ENCODE measurements at places on chromosomes 1 and 21.

DNA sequence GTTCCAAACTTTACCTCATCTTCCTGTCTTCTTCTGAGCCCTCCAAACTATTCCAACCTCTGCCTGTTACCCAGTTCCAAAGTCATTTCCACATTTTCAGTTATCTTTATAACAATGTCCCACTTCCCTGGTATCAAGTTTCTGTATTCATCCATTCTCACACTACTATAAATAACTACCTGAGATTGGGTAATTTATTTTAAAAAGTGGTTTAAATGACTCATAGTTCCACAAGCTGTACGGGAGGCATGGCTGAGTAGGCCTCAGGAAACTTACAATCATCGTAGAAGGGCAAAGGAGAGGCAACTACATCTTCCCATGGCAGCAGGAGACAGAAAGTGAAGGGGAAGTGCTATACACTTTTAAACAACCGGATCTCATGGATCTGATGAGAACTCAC, 428.5 kb upstream of the RGS18 start:
- DNase-seq, result no peak

- DNase-seq, result no peak
These were observed 97.0 kb upstream of the DPH5 start for GRCh38 chr1:101122452-101123166.

DNA sequence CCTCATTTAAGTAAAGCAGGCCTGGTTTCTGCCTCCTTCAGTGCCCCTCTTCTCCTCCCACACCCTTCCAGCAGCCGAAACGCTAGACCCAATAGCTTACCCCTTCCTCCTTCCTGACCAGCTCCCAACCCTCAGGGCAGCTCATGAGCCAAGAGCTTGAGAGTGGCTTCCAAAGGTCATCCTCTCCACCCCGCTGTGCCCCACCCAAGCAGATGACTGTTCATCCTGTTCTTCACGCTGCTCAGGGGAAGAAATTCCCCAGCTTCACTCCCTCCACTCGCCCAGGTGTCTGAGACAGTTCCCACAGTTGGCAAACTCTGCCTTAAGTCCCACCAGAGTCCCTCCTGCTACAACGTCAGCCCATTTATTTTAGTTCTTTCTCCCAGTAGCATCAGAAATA, 23.4 kb downstream of the ARHGEF19 start:
- DNase-seq, result no peak

GRCh38 chr1:64469977-64470664, at the start of gene CACHD1:
TSS of gene CACHD1 (plus strand) at chr1:64470129. CDS start at chr1:64470745, 616 bp downstream.
- DNase-seq, result peak; percentile 17

DNA sequence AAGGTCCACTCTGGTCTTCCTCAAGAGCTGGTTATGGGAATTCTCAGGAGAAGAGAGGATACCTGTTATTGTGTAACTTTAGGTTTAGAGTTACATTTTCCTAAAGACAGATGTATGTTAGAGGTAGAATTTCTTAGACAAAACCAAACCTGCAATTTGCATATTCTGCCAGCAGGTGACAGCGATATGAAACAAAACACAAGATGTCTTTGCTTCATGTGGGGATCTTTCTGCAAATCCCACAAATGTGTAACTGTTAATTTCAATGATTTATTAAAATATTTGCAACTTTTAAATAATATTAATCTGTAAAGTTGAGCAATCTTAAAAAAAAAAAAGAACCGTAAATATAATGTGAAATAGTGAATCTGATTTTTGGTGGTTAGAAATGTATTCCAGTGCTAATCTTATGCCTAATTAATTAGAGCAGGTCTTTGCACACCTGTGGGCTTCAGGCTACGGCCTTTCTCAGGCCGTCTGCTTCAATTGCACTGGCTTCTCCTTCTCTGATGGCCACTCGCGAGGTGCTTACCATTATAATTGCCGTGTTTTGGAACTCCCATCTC, 33.4 kb downstream of the FAM78B start:
- no peak for DNase-seq

DNA sequence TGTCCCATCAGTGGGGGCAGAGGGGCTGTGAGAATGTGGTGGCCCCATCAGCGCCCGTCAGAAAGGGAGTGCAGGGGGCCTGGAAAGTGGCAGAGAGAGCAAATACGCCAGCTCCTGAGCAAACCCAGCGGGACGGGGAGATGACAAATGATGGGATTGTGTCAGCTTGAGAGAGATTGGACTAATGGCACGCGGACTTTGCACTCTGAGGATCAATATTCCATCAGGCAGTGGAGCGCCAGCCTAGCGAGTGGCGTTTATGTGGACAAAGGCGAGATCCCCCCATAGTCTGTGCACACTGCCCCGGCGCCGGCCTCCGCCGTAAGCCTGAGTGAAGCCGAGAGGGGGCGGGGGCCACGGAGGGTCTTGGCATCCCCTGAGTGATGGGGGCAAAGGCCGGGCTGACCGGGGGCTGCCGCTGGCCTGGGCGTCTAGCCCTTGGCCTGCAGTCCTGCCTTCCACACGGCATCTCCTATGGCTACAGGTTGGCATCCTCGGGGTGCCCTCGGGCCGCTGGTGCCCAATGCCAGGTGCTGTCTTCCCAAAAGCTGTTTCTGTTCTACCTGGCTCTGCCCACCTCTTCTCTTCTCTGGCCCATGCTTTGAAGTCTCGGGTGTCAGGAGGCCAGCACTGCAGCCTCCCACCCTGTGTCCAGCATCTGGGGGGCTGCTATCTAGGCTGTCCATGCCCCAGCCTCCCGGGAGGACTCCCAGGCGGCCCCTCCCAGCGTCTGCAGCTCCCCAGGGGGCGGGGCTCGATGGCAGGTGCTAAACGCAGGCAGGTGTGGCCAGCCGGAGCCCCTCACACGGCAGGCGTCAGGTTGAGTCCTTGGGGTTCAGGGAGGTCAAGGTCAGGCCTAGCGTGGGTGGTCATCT, 46.5 kb downstream of the PRDM16 start:
- DNase-seq, result no peak

GRCh38 chr1:219805191-219805590, 123.2 kb downstream of the SLC30A10 start:
- DNase-seq, result no peak

- DNase-seq, result no peak
These were observed 50.9 kb upstream of the AK4 start for GRCh38 chr1:65097076-65097475.

DNA sequence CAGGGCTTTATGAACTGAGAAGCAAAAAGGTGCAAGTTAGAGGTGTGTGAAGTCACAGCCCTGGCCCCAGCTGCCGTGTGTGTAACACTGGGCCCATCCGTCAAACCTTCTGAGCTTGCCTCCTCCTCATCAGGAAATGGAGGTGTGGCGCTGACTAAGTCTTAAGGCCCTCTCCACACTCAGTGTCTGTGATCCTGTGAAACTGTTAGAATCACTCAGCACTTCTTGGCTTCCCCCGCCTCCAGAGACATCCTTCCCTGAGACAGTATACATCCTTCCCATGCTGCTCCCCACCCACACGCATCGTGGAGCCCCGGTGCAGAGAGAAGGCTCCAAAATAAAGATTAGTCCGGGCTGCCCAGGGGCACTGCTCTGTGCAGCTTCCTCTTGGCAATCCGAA, 33.3 kb downstream of the LRP8 start:
- peak; percentile 9 for DNase-seq

- DNase-seq, result no peak
These were observed 66.8 kb downstream of the LUZP1 start for GRCh38 chr1:23101887-23102286.

GRCh38 chr1:82220754-82221153, 420.0 kb downstream of the ADGRL2 start:
- no peak for DNase-seq

- DNase-seq, result no peak
These were observed 7.3 kb downstream of the BOLA1 start for GRCh38 chr1:149906570-149907075.

GRCh38 chr1:15353839-15354579, 55.7 kb upstream of the EFHD2 start:
- DNase-seq, result no peak

GRCh38 chr1:209895709-209896108, 42.3 kb upstream of the SYT14 start:
- DNase-seq, result no peak

DNA sequence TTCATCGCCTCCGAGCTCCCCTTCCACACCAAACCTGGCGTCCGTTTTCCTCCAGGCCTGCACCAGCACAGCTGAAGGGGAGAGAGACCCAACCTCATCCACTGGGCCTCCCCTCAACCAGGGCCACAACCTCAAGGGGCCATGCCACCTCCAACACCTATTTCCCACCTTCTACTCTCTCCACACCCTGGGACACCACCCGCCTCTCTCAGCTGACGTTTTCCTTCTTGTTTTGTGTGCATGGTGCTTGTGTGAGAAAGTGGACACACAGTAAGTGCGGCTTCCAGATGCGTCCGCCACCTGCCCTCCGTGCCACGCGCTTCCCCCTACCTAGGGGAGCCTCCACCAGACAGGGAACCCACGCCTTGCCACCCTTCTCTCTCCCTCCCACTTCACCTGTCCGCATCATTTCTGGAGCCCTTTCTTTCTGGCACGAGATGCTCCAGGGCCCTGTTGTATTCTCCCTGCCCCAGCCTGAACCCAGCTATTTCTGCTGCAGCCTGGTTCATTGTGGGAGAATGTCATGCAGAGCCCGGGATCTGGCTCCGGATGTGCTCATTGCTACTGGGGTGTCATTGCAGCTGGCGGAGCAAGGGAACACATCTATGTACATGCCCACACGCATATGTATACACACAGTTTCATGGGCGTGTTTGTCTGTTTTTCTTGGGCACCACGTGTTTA, 1.3 kb upstream of the GNB1 start:
- DNase-seq, result no peak

DNA sequence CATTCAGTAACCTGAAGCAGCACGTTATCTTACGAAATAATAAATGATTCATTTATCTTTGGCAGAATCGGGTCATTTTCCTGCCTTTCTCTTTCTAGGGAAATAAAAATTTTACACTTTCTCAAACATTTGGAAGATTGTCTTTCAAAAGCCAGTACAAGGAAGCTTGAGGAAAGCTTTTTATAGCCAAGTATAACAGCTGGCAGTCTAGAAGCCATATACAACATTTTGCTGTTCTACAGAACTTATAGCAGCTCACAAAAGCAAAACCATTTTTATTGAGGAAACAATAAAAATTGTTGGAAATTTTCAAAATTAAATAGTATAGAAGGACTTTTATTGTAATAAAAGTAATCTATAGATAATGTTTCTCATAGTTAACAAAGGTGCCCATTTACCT, 448.6 kb downstream of the SMYD3 start:
- DNase-seq, result no peak

GRCh38 chr1:51285055-51285454, 45.3 kb downstream of the TTC39A start:
- DNase-seq, result no peak

- DNase-seq, result no peak
These were observed 55.1 kb upstream of the ADARB1 start for GRCh38 chr21:45019076-45019886.

DNA sequence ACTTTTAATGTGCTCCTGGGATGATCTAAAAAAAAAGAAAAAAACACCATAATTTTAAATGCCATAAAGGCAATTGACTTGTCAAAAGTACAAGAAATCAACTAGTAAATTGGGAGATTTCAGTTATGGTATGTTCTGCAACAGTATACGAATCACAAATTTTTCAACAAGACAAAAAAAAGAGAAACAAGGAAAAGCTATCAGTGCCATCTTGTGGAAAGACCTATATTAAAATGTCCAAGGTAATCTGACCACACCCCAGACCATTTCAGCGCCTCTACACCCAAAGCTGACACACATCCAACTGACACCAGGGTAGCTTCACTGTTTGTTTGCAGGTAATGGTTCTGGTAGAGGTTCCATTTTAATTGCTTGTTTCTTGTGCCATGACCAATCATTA, 5.0 kb upstream of the DUSP23 start:
- no peak for DNase-seq

DNA sequence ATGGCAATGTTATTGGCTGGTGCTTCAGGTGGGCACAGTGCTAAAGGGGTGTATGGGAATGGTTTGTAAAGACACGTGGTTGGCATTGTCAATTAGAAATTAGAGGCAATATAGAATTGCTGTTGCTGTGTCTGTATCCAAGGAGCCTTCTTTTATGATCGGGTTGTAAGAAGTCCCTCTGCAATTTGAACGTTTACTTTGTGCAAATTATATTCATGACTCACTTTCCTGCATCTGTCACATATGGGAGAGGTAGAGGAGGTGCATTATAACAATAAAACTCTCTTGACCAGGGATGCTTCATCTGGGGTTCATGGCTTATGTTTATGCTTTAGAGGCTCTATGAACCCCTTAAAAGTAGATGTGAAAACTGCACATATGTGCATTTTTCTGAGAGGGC, 130.4 kb upstream of the DNAH14 start:
- DNase-seq, result no peak

DNA sequence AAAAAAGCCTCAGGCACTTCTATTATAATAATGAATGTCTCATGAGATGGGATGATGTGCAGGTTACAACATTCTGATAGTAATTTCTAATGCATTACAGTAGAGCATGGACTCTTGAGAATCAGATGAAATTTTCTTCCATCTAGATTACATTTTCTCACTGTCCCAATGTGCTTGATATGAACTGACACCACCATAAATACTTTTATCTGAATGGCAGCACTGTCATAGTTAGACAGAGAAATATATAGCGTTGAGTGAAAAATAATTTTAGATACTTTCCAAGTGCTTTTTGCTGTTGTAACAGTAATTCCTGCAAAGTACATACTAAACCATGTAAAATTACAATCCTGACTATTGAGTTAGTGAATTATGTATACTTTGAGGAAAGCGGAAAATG, 630.1 kb downstream of the BRINP3 start:
- no peak for DNase-seq

DNA sequence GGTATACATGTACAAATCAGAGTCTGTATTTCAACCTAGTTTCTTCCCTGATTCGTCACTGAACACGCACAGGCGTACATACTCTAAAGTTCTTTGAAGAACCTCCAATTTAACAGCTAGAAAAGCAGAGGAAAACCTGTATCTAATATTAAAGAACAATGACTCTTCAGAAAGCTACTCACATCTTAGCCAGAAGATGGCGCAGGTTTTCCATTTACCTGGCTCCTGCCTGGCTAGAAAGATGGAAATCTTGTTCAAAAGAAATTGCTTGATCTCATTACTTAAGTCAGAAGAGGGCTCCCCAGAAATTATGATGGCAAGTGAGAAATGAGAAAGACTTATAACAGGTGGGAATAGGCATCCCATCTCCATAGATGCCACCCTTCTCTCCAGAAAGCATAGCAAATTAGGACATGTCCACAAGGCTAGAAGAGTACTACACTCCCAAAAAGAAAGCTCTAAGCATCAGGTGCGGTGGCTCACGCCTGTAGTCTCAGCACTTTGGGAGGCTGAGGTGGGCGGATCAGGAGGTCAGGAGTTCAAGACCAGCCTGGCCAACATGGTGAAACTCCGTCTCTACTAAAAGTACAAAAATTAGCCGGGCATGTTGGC, 19.0 kb upstream of the L1TD1 start:
- peak; percentile 1 for DNase-seq

DNA sequence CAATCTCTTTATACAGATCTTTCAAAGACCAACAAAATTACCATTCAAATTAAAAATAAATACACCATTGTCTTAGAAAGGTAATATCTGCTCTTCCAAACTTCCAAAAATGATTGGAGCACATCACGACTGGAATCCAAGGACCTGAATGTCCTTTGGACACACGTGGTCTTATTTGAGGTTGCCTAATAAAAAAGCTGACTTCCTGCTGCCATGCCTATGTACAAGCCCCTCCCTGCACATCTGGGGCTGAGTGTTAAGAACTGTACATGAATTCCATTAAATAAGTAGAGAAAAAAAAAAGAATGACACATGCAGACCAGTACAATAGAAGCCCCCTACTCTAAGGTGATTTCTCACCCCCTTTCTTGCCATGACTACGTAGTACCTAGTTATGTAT, 73.6 kb downstream of the SUSD4 start:
- DNase-seq, result no peak

Data from activated gamma-delta T cell treated with anti-CD3 and anti-CD28 coated beads, Interleukin-2, amount 50 U/mL, for 16 hours (primary cell).